Activated CD4-positive, alpha-beta T cell treated with anti-CD3 and anti-CD28 coated beads, Interleukin-2, amount 50 U/mL, for 24 hours (primary cell): ENCODE measurements at places on chromosomes 3 and 15.

DNA sequence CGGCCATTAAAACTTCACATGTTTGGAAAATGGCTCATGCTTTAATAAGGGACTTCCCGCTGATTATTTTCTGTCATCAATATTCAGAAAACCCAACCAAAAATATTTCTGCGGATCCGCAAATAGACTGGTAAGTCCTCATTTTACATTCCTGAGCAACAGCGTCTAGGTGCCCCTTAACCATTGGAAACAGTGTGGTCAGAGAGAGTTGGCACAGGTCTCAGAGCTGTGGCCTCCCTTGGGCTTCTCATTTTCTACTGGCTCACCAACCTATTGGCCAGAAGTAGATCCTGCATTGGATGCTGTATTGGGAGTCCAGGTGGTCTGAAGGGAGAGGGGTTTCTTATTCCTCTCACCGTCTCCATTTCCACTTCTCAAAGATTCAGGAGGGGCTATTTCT lies 348.1 kb upstream of the DCBLD2 start:
- DNase-seq: no peak

DNA sequence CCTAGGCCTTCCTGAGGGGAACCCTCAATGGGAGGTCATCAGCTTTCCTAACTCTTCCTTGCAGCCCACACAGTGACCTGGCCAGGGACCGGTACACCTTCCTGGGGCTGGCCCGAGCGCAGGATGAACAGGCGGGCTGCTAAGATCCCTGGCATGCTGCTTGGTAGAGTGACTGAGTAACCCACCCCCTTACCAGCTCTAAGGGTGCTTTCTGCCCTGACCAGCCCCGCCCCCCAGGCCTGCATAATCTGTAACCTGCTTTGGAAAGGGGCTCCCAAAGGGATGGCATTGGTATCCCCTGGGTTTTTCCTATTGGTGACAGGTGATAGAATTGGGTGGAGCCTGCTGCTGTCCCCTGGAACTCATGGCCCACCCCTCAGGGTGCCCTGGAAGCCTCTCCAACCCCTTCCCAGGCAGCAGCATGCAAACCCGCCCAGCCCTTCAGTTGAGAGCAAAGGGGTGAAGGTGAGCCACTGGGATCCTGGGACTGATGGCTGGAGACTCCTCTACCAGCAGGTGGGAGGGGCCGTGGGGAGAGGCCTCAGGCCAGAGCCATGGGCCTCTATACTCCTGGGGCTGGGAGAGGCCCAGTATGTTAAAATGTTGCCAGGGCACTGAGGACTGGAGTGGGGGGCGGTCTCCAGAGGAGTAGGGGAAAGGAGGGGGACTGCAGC lies 11.1 kb upstream of the KIF7 start:
- no peak for DNase-seq

DNA sequence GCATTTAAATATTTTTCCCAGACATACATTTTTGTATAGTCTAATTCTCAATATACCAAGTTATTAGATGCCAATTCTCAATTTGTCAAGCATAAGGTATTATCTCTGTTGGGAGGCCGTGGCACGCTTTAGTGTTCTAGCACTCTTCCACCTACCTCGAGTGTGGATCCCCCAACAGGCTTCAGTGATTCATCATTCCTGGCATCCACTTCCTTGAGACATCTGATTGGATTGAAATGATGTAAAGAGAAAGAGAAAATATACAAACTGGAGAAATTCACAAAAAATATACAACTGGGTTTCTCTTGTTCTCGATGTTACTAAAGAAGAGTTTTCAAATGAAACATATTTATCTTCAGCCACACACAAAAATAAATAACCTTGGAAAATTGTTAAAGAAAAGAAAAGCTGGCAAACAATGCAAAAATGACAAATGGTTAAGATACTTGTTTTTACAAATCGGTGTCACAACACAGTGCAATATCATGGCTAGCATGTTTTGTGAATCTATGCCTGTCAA lies 218.0 kb upstream of the CDIN1 start:
- no peak for DNase-seq

DNA sequence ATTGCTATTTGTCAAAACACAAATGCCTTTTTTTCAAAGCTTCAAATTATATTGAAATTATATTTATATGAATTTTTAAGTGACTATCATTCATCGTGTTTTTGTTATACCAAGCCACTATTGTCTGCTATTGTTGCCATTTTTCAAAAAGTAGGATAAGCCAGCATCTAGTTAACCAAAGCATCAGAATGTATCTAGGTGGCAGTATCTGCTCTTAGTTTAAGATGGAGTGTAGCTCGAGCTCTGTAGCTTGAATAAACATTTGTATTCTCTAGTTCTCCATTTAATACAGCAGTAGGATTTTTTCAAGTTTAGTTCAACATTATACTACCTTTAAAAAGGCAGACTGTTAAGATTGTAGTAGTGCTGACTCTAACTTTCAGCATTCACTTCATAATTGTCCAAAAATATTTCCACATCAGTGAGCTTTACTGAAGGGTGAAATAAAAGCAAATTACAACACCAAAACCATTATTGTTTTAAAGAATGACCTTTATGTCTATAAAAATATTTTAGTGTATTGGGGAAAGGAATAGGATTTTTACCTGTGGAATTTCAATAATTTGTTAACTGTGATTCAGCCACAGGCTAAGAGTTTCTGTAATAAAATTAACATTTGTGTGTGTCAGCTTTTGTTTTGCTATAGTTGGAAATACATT lies 19.6 kb upstream of the C15orf61 start:
- no peak for DNase-seq

- no peak for DNase-seq
Observed at GRCh38 chr15:98342911-98343310, 305.4 kb upstream of the IGF1R start.

DNA sequence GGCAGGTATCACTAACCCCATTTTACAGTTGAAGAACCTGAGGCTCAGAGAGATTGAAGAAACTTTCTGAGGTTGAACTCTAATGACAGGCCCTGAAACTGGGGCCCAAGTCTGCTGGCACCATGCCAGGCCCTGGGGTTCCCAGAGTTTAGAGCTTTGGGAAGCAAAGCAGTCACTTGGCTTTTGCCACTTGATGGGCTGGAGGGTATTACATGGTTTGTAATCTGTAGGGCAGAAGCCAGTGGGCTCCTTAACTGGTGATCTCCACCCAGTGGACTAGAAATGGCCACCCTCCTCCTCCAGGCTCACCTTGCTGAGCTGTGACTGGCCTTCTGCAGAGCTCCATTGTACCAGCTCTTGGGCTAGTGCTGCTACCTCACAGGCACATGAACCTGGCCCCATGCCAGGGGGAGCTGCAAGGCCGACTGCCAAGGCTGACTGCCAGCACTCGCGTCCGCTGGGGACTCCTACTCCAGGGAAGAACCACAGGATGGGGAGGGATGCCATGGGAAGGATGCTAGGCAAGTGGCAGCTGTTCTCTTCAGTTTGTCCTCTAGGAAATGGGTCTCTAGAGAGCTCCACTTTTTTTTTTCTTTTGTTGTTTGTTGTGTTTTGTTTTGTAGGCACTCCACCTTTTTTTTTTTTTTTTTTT lies 104.8 kb downstream of the ETFA start:
- no peak for DNase-seq

GRCh38 chr3:157477441-157477840 lies 25.8 kb downstream of the VEPH1 start:
- no peak for DNase-seq

- no peak for DNase-seq
Observed at GRCh38 chr3:74537857-74538256, 76.6 kb downstream of the CNTN3 start.

DNA sequence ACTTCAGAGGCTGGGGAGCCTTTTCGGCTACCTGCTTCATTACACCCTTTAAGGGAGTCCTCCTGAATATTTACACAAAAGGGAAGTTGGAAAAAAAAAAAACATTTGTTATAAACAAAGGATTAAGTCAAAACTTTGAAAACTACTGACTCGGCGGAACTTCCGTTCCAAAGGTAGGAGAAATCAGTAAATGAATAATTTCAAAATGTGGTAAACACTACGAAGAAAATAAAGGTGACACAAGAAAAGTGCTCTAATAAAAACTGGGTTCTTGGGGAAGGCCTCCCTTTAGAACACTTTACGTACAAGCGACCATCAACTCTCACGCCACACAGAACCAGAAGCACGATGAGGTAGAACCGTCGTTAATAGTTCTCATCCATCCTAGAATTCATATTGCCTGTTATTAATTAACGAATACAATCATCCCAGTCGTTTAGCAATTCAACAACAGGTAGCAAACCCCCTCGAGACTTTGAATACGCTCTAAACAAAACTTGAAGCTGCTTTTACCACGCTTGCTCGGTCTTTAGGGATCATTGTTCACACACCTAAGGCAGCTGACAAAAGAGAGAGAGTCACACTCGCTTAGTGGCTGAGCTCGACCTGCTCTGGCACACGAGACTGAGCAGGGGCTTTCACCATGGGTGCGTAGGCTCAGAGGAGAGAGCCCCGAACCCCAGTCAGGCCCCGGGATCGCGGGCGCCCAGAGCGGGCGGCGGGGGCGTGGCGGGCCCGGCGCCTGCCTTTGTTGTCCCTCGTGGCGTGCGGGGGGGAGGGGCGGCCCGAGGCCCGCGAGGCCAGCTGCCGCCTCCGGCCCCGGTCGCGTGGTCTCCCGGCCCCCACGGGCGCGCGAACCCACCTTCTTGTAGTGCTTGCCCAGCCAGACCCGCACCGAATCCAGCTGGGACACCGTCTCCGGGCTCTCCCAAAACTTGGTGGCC lies 680 bp downstream of the SMARCC1 start:
- DNase-seq: peak; percentile 41

DNA sequence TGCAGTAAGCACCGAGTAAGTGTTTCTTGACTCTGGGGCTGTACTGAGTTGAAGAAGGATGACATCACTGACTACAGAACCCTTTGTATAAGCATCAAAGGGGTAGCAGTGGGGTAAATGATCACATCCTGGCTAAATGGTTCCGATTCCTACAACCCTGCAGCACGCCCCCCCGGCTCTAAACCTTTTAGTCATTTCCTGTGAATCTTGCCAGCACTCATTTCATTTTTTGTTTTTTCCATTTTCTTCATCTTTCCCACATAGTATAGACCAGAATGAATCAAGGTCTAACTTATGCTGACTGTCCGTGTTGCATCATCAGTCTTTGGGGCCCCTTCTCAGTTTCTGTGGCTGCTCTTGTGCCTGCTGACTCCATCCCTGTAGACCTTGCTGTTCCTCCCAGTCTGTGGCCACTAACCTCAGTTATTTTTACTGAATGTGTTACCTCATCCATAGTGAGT lies 383.1 kb upstream of the TPRG1 start:
- peak; percentile 33 for DNase-seq

DNA sequence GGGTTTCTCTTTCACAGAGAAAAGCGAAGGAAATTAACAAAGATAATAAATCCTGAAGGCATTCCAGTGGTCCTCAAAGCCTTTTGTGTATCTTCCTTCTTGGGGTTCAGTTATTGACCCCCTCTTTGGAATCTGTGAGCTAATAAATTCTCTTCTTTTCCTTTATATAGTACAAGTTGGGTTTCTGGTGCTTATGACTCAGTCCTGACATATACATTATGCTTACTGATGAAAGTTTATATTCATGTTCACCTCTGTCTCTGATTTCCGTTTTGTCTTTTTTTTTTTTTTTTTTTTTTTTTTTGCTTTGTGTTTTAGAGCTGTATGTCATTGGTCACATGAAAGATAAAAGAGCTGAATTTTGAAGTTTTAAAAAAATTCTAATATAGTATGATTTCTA lies 230.7 kb upstream of the RBMS3 start:
- DNase-seq: no peak

GRCh38 chr3:126816986-126817777 lies 113.1 kb downstream of the CHCHD6 start:
- DNase-seq: no peak

GRCh38 chr3:143848704-143849103 lies 436 bp upstream of the SLC9A9 start:
- DNase-seq: no peak

GRCh38 chr3:156434921-156435320 lies 120.0 kb downstream of the SSR3 start:
- DNase-seq: no peak

- DNase-seq: no peak
Observed at GRCh38 chr3:159609625-159610024, 379.0 kb upstream of the IL12A start.

GRCh38 chr15:66216806-66217205 lies 36.7 kb downstream of the MEGF11 start:
- no peak for DNase-seq

- DNase-seq: no peak
Observed at GRCh38 chr3:179666030-179666429, 13.2 kb downstream of the USP13 start.

DNA sequence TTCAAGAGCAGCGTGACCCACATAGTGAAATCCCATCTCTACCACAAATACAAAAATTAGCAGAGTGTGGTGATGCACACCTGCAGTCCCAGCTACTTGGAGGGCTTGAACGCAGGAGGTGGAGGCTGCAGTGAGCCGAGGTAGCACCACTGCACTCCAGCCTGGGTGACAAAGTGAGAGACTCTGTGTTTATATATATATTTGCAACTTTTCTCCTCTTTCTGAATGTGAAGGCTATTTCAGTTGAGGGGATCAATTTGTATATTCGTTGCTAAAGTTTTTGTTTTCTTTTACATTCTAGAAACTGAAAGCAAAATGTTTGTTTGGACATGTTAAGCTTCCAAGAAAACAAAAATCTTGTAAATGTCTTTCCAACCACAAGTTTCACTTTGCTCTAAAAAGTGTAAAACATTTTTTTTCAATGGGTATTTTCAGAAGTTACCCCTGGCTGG lies 29.8 kb upstream of the FAM98B start:
- DNase-seq: no peak

DNA sequence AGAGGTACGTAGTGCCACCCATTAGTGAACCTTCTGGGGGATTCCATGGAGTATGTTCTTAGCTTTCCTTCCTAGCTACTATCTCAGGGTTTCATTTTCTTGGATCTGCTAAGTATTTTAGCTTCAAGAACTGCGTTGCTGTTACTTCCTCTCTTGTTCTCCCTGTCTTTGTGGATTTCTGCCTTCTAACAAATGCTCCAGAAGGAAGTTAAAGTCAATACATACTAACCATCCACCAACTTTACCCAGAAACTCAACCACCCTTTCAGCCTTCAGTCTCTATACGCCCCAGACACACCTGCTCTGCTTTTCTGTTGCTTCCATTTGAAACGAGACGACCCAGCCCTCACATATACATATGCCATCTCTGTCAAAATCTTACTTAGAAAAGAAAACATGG lies 2.4 kb upstream of the KLF13 start:
- DNase-seq: no peak

DNA sequence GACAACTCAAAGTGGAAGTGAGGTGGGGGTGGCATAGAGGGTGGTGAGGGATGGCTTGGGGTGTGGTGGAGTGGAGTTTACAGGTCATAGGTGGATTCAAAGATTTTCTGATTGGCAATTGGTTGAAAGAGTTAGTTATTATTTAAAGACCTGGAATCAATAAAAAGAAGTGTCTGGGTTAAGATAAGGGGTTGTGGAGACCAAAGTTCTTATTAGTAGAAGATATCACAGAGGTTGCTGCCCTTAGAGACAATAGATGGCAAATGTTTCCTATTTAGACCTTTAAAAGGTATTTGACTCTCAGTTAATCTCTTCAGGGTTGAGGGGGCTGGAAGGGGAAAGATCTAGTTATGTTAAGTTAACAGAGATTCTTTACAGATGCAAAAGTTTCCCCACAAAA lies 412.3 kb upstream of the TBL1XR1 start:
- no peak for DNase-seq

GRCh38 chr3:9794400-9794799 lies 1.5 kb downstream of the ARPC4 start:
- no peak for DNase-seq
